ENCODE measurements at places on chromosomes 2 and 18.

DNA sequence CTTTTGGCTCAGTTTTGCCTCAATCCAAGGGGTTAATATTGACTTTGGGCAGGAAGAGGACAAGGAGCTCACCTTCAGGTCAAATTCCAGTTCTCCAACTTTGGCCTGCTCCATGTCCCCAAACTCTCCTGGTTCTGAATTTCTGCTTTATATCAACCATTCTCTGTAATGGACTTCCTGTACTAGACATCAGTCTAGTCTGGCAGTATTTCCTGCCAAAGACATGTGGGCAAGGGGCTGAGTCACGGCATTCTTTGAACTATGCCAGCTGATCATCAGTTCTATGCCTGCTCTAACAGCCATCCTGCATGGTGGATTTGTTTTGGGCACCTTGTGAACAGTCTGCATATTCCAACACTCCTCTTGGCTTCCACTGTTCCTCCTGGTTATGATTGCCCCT is 199.4 kb downstream of the ZEB2 start:
- no peak for DNase-seq

DNA sequence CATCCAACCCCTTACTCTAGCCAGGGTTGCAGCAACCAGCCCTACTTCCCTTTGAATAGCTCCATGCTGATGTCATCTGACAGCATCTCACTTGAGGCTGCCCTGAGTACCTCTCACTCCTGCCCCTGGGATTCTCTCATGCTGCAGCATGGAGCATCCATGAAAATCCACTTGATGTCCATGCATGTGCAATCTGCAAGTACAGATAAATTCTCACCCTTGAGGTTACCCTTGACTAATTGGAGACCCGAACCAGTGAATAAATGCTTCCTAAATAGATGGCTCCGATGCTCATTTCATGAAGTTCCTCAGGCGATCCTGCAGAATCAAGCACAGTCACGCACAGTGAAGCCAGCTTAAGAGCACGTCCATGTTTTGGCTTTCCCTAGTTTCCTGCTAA is 298.3 kb downstream of the RBM43 start:
- DNase-seq: no peak

- peak; percentile 23 for DNase-seq
Observed at GRCh38 chr2:125516496-125517109, 1139.4 kb upstream of the GYPC start.

DNA sequence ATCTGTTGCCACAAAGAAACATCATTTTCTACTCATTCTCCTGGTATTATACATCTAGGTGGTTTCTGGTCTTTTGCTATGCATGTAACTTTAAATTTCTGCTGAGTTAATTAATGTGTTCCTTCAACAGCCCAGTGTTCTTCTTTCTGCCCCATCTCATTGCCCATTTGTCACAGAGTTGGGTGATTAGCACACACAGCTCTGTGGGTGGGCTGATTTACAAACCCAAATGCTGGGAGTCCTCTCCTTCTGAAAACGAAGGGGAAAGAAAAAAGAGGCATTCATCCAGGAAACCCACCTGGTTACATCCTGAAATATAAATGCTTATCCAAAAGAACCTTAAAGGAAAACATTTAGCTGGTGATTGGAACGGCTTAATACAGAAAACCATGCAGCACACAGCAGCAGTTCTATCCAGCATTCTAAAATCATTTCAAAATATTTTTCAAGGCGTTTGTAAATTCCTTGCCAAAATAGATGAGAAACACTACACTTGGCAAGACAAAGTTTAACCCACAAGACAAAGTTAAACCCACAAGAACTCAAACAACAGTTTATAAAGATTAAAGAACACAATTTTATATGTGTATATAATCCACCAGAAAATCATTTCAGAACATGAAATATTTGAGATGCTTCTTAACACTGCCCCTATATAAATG is 177.9 kb downstream of the ANTXR1 start:
- DNase-seq: no peak

GRCh38 chr2:64456293-64456692 is 2.3 kb downstream of the LGALSL start:
- no peak for DNase-seq

- no peak for DNase-seq
Observed at GRCh38 chr2:120332384-120332783, 13.6 kb upstream of the INHBB start.

DNA sequence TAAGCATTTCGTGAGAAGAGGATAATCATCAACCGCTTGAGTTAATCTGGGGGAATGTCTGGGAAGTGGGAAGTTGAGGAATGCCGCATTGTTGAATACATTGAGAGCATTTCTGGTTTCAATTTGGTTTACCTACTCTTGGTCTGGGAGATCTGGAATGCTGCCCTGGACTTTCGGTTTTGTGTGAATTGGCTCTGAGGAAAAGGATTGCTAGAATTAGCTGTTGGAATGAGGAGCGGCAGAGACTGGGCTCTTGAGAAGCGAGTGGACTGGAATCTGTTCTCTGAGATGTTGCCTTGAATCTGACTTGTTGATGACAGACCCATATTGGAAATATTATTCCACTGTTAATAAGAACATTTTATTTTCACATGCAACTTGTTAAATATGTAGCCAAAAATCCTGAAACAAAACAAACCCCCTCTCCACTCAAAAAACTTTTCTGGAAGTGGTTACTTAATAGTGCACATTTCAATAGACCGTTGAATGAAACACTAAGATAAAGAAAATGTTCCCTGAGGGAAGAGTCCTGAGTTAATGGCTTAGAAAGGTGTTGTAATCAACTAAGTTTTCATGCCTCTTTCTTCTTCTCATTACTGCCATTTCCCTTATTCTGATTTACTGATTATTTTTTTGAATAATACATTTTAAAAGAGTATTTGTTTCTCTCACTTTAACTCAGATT is 50.8 kb downstream of the PTPRM start:
- no peak for DNase-seq

DNA sequence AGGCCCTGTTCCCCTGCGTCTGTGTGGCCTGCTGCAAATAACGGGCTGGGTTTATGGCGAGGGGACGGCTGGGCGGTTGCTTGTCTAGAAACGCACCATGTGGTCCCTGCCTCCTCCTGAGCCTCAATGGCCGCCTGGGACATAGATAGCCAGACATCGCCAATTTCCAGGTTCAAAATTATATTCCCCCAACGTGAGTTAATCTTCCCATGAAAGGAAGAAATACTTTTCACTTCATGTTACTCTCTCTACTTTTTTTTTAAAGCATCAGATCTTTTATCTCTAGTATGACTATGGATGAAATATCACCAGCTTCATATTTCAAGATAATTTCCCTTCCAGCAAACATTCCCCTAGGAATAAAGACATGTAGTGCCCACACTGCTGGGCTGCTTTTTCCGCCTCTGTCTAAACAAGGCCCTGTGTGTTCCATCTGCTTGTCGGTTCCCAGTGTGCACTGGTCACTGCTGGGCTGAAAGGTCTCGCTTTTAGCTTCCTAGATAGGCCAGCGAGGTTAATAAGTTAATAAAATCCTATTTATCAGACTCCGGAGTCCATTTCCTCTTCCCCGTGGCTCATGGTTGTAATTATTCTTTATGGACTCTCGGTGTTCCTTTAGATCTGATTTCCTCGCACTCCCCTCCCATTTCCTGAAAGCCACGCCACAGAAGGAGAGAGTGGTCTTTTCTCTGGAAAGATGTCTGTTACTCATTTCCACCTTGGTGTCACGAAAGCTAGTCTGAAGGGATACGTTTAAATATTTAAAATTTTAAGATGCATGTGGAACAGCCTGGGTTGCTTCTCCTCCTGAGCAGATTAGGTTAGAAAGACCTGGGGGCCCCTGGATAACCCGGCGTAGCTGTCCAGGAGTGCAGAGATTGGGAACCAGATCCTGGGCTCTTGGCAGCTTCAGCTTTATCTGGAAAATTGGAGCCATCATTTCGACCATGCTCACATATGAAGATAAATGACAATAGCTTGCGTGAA is 196.6 kb upstream of the COPS8 start:
- no peak for DNase-seq

DNA sequence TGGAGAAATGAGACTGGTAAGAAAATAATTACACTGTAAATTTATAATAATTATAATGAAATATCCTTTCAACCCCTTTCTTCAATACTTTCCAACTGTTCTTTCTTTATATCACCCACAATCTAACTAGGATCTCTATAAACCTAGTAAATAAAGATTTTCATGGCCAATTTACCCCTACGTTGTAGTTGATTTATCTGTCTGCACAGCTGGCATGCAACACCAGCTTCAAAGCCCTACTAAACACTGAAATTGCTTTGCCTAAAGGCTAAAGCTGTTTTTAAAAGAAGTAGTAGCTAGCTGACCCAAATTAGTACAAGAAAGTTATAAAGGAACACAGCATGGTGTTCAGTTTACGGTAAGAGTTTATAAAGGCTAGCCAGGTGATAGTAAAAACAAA is 140.1 kb downstream of the NOL4 start:
- DNase-seq: no peak

DNA sequence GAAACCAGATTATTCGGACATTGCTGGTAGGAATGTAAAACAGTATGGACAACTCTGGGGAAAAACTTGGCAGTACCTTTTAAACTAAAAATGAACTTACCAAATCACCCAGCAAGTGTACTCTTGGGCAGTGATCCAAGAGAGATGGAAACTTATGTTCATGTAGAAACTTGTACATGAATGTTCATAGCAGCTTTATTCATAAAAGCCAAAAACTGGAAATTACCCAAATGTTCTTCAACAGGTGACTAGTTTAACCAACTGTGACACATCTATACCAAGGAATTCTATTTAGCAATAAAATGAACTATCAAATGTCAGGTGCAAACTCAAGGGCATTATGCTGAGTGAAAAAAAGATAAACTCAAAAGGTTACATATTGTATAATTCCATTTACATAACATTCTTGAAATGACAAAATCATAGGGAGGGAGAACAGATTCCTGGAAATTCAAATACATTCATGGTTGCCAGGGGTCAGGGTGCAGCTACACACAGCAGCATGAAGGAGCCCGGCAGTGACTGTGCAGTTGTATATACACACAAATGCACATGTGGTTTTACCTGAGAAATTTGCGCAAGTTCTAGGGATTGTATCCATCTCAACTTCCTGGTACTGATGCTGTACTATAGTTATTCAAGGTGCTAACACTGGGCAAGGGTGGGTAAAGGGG is 3.5 kb upstream of the RNU4ATAC start:
- DNase-seq: no peak

DNA sequence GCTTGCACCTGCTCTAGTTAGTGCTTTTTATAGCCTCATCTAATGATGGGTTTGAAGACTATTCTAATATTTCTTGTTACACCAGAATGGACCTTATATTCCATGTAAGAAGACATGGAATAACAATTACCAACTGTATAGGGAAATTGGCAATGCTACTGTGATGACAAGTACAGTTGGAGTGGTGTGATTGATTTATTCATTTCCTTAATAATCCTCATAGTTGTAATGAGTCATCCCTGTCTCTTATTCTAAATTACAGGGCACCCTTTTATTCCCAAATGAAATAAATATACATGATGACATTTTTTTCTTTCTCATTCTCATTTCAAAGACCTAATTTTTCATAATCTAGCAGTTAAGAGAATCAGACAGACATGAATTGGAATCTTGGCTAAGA is 18.3 kb upstream of the TLK1 start:
- DNase-seq: no peak

DNA sequence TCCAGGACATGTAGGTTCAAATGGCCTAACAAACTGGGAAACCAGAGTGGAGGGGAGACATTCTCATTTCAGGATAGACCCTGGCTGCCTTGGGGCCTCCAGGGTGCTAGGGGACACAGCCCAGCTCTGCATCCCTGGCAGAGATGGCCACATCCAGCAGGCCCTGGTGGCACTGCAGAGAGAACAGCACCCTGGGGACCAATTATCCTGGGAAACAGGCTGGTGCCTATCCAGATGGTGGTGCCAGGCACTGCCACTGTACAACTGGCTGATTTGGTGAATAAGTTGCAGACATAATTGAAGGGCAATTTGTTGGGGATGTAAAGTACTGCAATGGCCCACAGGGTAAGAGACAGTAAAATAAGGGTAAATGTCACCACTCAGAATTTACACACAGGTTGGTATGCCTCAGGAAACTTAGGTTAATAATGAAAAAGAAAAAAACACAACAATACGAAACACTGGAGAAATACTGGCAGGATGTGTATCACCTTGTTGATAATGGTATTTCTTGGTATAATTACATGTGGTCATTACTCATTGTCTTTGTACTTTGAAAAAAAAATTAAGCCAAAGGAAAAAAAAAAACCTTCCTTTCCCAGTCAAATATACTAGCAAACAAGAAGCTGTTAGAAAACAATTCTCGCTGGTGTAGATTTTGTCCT is 12.8 kb upstream of the SFTPB start:
- DNase-seq: peak; percentile 48

DNA sequence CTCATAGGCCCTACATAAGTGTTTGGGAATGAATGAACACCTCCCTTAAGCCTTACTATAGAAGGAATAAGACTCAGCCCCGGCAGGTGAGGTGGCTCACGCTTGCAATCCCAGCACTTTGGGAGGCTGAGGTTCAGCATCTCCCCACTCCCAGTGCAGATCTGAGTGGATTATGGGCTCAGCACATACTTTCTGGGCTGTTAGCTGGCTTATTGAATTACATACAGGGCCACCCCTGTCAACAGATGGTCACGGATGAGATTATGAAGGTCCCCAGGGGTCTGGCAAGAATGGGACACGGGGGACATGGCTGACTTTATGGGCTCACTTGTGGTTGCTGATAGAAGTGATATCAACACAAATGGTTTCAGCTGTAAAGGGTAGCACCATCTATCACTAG is 322.3 kb downstream of the TSN start:
- no peak for DNase-seq

DNA sequence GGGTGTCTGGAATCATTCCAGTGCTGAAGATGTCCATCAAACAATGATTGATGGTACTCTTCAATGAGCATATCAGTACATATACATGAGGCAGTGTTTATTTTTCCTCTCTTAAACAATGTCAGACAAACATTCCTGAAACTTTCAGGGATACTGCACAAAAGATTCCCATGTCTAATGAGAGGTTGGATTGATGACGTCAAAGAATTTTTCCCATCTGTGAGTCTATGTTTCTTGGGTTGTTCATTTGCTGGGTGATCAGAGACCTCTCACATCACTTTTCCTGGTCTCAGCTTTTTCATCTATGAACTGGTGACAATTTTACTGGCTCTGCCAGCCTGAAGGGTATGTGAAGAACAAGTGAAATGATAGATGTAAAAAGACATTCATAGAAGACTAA is 325.5 kb downstream of the EN1 start:
- DNase-seq: no peak

Measured in SW480 (cell line).